ENCODE measurements at places on chromosomes 6 and 20.

DNA sequence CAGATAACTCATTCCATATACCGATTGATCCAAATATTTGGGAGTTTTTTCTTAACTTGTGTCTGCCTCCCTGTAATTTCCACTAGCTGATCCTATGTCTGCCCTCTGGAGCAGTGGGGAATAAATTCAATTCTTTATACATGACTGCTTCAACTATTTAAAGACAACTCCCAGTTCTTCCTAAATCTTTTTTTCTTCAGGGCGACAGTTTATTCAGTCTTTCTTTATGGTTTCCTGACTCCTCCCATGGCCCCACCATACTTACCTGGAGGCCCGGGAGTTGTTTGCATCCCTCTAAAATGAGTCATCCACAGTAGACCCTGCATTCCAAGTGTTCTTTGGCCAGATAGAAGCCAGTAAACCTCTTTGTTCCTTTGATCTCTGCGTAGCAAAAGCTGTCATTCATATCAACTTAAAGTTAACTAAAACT lies 73.6 kb downstream of the LCA5 start:
- no peak for DNase-seq

DNA sequence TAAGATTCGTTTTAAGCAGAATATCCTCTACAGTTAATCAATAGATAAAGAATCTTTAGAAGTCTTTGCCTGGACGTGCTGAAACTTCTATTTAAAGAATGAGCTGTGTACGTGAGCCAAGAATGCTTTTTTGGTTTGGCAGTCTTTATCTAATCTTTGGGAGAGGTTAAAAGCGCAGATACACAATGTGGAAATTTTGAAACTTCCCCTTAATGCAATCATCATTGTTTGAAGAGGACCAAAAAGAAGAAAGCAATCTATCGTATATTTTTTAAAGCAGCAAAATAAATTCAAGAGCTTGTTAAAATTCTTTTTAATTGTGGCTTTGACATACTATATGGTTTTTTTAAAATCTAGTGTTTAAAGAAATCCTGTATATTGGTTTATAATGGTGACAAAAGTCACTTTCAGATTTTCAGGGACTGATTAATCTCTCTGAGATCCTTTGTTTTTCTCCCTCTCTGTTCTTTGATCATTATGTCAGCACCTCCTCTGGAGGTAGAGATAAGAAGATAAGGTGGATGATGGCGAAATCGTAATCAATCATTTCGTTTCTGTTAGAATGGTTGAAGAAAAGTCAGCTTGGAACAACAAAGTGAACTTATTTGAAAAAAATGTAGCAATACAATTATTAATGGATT lies 92.1 kb upstream of the FAM184A start:
- no peak for DNase-seq

GRCh38 chr20:5535125-5535756 lies 215.0 kb upstream of the SHLD1 start:
- no peak for DNase-seq

GRCh38 chr6:157226026-157226625 lies 97.2 kb downstream of the TMEM242 start:
- peak; percentile 40 for DNase-seq

DNA sequence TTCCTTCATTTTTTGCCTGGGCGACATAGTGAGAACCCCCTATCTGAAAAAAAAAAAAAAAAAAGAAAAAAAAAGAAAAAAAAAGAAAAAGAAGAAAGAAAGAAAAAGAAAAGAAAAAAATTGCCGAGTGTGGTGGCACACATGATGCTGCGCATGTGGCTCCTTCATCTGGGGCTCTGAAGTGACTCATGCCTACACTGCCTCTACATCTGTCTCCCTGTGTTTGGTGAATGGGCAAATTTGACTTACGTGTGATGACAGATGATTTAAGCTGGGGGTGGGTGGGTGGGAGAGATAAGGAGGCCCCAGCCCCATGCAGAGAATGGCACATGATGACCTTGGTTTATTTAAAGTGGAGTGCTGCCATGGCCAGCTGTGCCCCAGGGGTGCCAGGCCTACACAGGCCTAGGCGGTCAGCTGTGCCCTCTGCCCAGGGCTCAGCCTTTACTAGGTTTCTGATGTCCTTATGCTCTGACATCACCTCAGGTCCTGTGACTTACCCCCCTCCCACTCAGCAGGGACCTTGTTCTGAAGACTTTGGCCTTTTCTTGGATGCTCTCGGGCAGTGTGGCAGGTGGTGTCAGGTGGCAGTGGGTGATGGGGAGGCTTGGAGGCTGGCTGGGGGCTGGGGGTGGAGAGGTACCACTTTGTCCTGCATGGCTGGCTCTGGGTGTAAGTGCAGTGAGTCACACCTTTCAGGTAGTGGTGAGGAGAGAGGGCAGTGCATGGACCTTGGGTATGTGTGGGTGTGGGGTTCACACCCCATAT lies 41.1 kb downstream of the VEGFA start:
- peak; percentile 85 for DNase-seq

- no peak for DNase-seq
These were observed 25.3 kb downstream of the MARCKS start for GRCh38 chr6:113882336-113883022.

DNA sequence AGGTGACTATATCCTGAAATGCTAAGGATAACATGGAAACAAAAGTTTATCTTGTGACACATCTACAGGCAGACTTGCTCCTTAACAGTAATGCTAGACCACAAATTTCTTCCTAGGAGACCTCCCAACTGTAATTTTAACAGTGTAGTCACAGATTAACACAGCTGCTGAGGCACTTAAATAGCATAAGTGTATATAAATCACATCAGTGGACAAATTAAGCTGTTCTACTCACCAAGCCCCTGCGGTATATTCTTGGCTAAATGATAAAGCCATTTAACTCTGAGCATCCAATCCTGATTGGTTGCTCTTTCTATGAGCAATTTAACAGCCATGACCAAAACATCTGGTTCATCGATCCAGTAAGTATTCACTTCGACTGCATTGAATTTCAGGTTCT lies 73.3 kb upstream of the LYRM2 start:
- DNase-seq = no peak

DNA sequence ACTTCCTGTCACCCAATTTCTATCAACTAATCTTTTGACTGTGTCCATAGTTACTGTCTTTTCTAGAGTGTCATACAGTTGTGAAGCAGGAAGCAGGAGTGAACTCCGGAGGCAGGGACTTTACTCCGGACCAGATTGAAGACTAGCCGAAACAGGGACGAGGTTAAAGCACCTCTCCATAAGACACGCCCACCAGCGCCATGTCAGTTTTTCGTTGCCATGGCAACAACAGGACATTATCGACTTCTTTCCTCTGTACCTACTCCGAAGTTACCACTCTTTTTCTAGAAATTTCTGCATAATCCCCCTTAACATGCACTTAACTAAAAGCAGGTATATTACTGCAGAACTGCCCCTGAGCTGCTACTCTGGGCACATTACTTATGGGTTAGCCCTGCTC lies 25.2 kb downstream of the TRIM38 start:
- no peak for DNase-seq

- peak; percentile 8 for DNase-seq
These were observed 44.4 kb downstream of the DSTN start for GRCh38 chr20:17614176-17614811.

- DNase-seq = no peak
These were observed 33.8 kb downstream of the TNFAIP3 start for GRCh38 chr6:137900815-137901214.

DNA sequence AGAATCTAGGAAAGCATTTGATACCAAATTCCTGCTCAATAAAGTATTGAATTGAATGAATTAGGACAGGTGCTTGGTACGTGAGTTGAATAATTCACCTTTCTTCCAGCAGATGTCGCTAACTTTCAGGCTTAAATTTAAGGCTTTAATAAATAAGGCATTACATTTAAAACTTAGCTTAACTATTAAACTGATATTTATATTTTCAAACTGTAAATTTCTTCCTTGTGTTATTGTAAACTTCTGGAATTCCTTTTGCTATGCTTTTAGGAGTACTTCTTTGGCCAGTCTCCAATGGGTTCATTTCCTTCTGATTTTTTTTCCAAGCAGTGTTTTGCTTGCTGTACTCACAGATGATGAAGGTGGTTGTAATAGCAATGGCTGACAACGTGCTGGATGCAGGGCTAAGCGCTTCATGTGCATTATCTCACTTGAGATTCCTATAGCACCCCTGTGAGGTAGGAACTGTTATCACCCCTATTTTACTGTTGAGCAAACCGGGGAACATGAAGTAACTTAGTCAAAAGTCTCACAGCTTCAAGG lies 71.3 kb upstream of the SLC2A12 start:
- no peak for DNase-seq

DNA sequence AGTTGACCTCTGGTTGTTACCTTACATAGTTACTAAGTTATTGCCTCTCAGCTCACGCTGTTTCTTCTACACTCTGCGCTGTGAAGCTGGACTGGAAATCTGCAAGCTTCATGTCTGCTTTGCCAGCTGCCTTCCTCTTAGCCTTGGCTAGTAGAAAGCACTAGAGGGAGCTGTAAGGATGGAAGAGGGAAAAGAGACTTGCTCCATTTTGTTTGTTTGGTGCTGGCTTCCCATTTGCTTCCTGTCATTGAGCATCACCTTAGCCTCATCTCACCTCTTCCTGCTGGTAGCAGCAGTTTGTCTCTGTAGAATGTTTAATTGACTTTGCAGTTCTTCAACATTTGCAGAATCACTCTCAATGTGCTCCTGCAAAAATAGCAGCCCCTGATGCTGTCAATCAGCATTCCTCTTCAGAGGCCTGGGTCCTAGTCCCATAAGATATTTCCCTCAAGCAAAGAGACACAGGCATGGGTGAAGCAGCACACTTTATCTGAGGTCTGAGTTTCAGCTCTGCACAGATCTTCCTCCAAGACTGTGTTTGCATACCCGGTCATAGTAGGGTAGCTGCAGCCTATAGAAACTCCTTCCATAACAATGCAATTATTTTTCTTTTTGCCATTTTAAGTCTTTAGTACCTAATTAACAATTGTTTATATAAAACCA lies 302.2 kb upstream of the EPHA7 start:
- no peak for DNase-seq

DNA sequence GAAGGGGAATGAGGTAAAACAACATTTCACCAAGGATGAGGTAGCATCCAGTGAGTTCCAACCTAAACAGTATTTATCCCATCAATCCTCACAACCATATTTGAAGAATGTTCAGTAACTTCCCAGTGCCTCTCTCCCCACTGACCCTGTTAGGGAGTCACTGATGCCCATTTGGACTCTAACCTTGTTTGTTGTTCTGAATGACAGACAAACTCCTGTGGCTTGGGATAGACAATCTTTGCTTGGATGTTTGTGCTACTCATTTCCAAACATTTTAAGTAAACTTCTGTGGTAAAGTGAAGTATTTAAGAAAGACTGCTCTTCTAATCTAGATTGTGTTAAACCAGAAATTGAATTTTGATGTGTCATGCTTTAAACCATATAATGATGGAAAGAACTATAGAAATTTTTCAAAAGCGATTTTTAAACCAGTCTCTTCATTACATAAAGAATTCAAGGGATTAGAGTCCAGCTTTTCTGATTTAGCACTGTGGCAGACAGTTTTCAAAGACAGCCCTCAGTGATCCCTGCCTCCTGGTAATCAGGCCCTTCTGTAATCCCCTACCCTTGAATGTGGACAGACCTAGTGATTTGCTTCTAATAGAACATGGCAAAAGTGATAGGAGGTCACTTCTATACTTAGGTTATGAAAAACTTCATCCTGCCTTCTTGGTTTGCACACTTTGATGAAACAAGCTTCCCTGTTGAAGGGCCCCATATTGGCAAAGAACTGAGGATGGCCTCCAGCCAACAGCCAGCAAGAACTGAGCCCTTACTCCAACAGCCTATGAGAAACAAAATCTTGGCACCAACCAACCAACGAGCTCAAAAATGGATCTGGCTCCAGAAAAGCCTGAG lies 191.6 kb downstream of the DST start:
- DNase-seq = no peak

GRCh38 chr20:6726761-6727160 lies 40.7 kb upstream of the BMP2 start:
- DNase-seq = no peak

GRCh38 chr6:113039005-113039404 lies 691.9 kb downstream of the RFPL4B start:
- DNase-seq = no peak

DNA sequence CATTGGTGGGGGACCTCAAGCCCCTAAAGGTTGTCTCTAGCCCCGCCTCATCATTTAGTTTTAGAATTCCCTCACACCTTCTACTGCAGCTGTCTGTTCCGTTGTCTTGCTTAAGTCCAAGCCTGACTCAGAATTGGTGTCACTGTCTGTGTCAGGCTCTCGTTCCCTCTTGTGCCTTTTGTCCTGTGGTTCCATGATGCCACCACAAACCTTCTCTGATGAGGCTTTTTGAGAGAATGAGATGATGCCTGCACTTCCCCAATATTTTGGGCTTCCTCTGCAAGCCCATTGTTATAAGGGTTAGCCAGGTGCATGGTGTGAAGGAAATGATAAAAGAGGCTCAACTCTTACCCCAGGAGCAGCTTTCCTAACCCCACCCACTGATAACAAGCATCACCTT lies 8.1 kb upstream of the AKIRIN2 start:
- DNase-seq = no peak

DNA sequence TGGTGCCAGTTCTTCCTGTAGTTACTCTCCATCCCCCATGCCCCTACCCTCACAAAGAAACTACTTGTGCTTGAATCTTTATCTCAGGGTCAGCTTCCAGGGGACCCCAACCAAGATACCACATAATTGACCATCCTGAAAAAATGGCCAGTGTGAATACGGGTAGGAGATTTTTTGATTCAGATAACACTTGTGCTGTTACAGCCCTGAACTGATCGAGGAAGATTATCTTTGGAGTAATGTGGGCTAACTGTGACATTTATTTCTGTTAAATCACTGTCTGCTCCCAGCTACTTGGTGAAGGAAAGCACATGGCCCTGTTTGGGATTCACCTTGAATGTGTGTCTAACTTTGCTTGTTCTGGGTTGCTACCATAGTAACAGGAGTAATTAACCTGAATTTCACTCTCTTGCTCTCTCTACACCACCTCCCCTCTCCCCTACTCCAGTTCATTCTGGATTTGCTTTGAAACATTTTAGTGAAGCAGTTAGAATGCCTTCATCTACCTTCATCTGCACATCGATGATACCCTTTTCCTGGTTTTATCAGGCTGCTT lies 219.6 kb upstream of the CHD6 start:
- DNase-seq = no peak
